Testis (tissue), 5 donors: ENCODE measurements at places on chromosomes 4 and X. TPM values are rescaled to one million over a fixed set of nuclear protein-coding genes. Genes with fewer than 3 reads are reported as not detected.

- DNase-seq, result no peak
Measured at GRCh38 chr4:77146186-77147078, 10.6 kb upstream of the CCNG2 start.

GRCh38 chr4:10276152-10276551 is 159.6 kb upstream of the WDR1 start:
- no peak for DNase-seq

Gene TXK
- total RNA-seq, result 5.9 TPM

Gene CENPVL1
- total RNA-seq, result not detected

Gene GRXCR1
- 0.39 TPM for total RNA-seq
